ENCODE measurements at places on chromosomes 7 and 10.

GRCh38 chr7:150986099-150986512 lies 4.7 kb upstream of the NOS3 start:
- DNase-seq, result peak; percentile 59

- DNase-seq, result no peak
These were observed 1002.8 kb upstream of the CELF2 start for GRCh38 chr10:10014846-10015245.

GRCh38 chr10:122640921-122641320 lies 58.7 kb downstream of the C10orf120 start:
- DNase-seq, result no peak

- no peak for DNase-seq
These were observed 120.4 kb downstream of the ZMIZ1 start for GRCh38 chr10:79189181-79189580.

DNA sequence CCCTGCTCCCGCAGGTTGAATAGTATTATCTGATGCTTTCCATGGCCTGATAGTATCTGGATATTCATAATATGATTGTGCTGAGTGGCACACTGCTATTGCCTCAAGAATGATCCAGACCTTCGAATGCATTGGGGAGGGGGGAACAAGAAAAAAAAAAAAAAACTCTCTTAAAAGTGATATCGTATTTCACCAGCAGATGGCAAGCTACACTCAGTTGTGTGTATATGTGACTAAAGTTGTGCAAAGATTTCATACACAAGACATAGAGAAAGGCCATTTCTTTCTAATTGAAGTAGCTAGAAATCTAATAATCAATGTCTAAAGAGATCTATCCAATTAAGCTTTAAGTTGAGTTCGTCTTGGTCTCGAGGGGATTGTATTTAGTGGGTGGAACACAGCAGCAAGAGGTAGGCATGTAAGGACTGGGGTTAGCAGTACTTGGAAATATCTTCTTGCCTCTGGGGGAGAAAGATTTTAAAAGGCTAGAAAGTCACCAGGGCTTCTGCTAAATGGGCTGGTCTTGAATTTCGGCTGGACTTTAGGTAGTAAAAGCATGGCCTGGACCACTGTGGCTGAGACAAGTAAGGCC lies 15.3 kb downstream of the SFRP4 start:
- no peak for DNase-seq

All from stimulated activated CD4-positive, alpha-beta T cell treated with anti-CD3 and anti-CD28 coated beads, Interleukin-4, amount 100 ng/mL, for 4 hours (primary cell).